CD4-positive, alpha-beta T cell treated with Interleukin-2 at 100 ng/mL for 4 hours (primary cell): ENCODE measurements at places on chromosomes 1 and 21.

GRCh38 chr1:48876330-48876785 is 99.7 kb upstream of the BEND5 start:
- no peak for DNase-seq

DNA sequence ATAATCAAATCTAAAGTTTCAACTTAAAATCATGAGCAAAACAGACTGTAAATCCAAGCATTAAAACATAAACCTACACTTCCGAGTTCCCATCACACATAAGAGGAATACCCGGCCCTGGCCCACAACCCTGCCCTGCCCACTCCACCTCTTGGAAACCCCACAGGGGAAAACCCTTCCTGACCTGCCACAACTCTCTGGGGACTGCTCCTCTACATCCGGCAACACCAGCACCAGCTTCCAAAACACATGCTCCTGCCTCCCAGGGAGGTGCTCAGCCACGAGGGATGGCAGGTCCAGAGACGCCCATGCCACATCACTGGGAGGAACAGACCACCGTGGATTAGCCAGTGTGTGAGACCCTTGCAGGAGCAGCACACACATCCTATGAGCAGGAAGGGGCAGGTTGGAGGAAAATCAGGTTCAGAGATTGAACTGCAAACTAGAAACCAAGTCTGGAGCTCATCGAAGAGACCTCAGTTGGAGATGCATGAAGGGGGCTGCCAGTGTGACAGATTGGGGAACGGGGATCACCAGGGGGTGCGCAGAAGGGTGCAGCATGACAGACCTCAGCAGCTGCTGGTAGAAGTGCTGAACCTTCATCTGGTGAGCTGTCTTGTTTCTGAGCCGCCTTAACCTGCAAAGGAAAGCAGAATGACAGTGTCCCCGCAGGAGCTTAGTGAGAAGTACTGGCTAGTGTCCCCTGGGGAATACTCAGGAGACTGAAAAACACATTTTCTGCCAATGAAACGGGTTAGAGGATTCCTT is 25.8 kb upstream of the LSS start:
- DNase-seq, result no peak

DNA sequence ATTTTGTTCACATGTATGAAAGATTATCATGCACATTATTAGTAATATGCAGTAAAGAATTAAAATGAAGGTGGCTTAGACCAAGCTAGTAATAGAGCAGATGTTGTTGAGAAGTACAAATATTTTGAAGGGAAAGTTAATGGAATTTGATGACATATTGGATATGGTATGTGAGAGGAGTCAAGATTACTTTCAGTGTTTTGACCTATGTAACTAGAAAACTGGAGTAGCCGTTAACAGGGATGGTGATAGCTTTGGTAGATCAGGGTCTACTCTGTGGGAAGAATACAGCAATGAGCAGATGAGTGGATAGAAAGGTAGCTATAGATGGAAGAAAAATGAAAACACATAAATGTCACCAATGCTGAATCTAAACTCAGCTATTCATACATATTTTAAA is 163.2 kb upstream of the LRRC7 start:
- DNase-seq, result no peak

DNA sequence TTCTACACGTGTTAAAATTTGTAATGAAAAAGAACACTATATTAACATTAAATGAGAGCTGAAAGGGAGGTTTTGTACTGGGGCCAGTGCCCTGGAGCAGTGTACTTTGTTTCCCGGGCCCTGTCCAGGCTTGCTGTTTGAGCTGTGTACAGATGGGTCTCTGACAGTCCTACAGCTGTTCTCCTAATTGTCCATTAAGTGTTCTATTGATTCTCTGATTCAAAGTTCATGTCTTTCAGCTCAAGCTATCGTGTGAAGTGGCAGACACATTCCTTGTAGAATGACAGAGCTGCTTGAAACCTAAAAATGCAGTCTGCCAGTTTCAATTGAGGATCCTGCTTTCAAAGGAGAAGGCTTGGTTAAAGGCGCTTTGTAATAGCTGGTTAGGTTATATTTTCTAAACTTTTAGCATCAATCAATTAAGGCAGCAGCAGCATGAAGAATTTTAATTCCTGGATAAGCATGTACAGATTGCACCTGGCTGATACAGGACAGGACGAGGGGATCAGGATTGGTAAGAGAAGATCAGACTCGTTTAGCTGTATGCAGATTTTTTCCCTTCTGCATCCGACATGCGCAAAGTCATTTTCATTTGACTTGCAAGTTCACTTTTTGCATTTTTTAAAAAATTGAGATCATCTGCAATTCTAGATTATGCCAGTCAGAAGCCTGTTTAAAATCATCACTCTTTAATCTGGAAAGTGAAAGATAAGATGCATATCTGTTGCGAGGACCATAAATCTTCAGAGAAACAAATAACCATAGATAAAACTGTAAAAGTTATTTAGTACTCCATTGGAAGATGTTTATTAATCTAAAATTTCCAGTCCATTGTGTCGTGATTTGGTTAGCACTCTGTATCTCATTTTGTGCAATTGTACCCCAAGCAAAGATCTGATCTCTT is 98.5 kb downstream of the ATG4C start:
- DNase-seq, result no peak

GRCh38 chr1:67590329-67590728 is 94.7 kb upstream of the GADD45A start:
- DNase-seq, result no peak

DNA sequence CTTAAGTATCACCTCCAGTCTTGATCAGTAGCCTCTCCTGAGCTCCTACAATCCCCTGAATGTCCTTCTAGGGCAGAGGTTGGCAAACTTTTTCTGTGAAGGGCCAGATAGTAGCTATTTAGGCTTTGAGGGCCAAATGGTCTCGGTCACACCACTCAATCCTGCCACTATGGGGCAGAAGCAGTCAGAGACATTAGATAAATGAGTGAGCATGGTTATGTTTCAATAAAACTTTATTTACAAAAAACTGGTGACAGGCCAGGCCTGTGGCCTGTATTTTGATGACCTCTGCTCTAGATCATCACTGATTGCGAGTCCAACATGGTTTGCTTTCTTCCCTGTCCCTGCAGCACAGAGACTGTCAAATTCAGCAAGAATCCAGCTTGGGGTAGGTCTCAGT is 36.3 kb downstream of the LRP8 start:
- DNase-seq, result no peak

- DNase-seq, result no peak
These were observed 501.0 kb downstream of the SETD4 start for GRCh38 chr21:35559128-35559828.

DNA sequence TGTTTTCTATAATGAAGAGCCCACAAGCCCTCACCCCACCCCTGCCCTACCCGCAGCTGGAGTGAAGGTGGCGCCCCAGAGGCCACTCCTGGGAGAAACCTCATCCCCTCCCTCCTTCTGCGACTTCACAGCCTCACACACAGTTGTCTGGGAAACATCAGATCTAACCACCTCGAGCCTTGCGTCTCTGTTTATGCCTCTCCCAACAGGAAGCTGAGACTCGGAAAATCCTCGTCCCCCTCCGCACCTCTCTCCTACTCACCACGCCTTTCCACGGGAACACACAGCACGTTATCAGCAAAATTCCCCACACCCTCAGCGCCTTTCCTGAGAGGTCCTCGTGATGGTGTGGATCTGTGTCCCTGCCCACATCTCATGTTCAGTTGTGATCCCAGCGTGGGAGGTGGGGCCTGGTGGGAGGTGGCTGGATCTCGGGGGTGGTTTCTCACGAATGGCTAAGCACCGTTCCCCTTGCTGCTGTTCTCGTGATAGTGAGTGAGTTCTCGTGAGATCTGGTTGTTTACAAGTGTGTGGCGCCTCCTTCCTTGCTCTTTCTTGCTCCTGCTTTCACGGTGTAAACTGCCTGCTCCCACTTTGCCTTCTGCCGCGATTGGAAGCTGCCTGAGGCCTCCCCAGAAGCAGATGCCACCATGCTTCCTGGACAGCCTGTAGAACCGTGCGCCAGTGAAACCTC is 190.6 kb downstream of the KIF26B start:
- no peak for DNase-seq

- DNase-seq, result no peak
These were observed 36.2 kb upstream of the TMEM125 start for GRCh38 chr1:43233631-43234030.

- DNase-seq, result no peak
These were observed 144.7 kb upstream of the EDN2 start for GRCh38 chr1:41629141-41629540.

DNA sequence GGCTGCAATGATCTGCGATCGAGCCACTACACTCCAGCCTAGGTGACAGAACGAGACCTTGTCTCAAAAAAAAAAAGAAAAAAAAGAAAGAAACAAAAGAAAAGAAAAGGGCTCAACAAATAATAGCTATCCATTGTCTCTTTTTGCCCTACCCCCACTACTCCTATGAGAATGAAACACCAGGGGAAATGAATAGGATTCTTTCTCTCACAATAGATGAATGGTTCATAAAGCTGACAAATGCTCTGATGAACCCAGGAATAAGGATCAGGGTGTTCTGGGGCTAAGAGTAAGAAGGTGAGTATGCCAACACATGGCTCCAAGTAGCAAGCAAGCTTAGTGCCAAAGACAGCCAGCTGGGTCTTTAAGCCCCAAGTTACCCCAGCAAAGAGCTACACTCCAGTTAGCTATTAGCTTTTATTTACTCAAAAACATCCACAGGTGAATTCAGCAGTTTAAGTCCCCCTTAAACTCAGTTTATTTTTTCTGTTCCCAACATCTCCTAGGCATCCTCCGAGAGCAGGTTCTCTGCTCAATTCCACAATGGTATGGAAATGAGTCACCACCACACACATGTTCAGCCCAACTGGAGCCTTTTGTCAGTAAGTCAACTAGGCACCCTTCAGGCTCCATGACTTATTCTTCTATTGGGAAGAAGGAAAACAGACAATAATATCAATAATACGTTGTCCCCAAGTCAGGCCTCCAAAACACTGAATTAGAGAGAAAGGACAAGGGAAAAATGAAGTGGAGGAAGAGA is 4.2 kb downstream of the ADORA3 start:
- no peak for DNase-seq

GRCh38 chr1:26994787-26995517 is 1.5 kb downstream of the TRNP1 start:
- no peak for DNase-seq

- no peak for DNase-seq
These were observed 84.2 kb upstream of the SLC2A1 start for GRCh38 chr1:43042773-43043457.

DNA sequence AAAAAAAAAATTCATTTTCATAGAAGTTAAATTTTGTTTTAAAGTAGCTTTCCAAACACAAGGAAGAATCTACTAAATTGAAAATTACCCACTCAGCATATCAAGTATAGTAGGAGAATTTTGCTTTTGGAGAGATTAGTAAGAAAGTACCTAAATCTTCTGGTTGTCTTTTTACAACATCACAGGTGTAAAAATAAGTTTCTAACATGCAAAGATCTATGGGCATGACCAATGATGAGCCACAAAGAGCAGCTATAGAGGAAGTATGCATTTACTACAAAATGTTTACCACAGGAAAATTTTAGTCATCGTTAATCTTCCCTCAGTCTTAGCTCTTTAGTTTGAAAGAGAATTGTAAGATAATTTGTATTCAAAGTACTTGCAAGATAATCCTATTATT is 28.1 kb downstream of the ANGPTL3 start:
- no peak for DNase-seq

DNA sequence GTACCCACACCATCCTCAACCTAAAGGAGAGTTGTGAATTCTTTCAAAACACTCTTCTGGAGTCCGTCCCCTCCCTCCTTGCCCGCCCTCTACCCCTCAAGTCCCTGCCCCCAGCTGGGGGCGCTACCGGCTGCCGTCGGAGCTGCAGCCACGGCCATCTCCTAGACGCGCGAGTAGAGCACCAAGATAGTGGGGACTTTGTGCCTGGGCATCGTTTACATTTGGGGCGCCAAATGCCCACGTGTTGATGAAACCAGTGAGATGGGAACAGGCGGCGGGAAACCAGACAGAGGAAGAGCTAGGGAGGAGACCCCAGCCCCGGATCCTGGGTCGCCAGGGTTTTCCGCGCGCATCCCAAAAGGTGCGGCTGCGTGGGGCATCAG is 638 bp upstream of the OLIG2 start:
- no peak for DNase-seq
